IMR-90 (cell line): ENCODE measurements at places on chromosomes 1 and 21. TPM values are rescaled to one million over a fixed set of nuclear protein-coding genes. Genes with fewer than 3 reads are reported as not detected.

DNA sequence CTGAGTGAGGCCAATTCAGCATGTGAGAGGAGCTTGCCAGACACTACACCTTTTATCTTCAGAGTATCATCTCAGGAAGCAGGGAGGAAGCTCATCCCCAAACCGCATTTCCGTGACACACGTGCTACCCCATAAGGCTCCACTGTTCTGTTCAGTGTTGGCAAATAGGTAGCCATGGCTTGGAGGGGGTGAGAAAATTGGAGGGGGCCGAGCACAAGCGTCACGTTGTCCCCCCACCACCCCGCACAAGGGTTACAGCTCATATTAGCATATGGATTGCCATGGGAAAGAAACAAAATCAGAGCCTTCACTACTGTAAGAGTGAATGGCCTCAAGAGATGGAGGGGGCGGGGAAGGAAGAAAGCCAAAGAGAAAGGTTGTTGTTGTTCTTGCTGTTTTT, 46.7 kb downstream of the OLIG1 start:
- no peak for DNase-seq

DNA sequence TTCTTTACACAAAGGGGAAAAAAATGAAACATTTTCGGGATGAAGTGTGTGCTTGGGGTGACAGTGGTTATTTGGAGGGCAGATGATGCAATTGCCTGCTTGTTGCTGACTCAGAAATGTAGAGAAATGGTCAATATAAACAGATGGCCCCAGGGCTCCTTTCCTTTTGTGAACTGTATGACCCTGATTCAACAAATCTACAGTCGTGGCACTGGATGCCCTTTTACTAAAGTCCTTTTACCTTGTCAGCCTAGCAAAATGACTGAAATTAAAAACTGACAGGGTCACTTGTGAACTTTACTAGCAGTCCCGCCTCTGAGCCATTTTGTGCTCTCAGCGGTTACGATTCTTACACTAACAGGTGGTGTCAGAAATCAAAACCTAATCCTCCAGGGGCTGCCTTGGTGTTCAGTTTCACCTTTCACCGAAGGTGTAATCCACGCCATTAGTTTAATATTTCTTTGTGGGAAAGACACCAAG, 49.8 kb downstream of the GREM2 start:
- DNase-seq, result peak; percentile 74

- no peak for DNase-seq
These were observed 58.4 kb downstream of the GDAP2 start for GRCh38 chr1:117871013-117871412.

DNA sequence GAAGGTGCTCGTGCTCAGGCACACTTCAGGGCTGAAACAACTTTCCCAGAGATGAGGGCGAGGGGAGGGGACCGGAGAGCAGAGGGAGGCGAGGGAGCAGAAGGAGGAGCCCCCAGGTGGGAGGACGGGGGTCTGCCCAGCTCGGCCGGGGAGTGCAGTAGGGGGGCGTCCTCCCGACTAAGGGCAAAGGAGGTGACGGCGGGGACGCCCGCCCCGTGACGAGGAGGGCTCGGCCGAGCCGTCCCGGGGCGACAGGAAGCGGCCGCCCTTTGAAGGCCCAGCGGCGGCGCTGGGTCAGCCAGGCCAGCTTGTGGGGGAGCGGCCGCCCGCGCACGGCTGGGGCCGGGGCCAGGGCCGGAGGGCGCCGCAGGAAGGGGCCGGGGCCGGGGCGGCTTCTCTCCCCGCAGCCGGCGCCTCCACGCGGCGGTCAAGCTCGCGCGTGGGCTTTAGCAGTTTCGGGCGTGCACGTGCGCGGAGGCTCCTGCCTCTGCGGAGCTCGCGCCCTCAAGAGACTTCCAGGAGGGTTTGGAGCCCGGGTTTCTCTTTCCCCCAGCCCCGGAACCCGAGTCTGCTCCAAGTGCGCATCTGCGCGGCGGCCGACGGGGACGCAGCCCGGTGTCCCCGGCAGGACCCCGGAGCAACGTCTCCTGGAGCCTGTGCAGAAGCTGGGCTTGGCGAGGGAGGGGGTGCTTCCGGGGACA, 100.8 kb upstream of the SLC45A1 start:
- no peak for DNase-seq

DNA sequence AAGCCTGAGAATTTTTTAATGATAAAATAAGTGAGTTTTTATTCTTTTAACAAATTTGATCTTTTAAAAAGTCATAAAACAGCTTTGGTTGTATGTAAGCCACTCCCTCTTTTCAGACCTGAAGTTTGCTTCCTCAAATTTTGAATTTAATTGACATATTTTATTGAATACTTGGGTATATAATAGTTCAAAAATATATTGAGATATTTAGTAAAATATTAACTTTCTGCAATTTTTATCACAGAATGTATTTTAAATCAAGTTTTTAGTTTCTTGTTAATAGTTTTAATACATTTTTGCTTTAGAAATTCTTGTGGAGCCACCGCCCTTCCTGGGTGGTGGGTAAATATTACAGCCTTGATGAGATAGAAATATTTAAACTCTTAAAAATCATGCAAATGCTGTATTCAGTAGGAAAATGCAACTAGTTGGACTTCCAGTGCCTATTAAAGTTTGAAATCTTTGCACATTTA, 867 bp downstream of the PTPRC start:
- no peak for DNase-seq

DNA sequence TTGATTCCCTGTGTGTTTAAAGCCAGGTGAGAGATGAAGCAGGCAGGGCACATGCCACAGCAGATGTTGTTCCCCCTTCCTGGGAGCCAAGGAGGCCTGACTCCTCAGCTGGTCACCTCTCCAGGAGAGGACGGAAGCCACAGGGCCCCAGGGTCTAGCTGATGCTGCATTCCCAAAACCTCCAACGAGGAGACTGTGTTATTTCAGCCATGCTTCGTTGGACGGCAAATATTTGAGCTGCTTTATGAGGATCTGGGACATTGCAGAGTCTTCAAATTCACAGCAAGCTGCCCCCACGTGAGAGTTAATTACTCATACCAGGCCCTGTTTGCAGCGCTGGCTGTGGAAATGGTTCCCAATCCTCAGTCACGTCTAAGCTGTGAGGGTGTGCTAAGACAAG, 85.3 kb downstream of the CDC7 start:
- DNase-seq, result no peak

DNA sequence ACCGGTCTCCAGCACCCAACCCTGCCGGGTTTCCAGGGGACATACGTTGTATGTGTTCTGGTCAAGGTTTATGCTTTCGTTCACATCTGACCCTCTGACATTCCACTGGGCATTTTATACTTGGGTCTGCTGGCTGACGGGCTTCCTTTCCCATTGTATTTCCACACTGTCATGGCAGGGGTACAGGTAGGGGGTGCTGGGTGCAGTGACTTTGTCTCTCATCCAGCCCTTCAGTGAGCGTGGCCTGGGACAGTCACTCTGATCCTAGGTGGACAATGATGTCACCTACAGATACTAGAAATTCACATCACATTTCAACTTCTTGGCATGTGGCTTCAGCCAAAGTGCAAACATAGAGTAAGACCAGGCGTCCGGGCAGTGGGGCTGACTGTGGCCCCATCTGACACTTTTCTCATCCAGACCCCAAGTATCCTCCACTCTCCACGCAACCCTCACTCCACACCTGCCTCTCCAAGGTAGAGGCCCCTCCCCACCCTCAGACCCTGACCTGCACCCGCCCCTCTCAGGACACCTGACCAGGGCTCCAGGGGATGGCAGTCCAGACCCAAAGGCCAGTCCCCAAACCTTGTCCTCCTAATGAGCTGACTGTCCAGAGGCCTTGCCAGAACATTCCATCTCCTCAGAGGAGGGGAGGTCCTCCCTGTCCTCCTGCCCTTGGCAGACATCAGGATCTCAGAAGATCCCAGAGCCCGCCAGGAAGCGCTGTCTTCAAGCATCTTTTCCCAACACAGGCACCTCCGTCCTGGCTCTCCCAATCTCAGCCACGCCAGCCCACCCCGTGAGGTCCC, 743 bp upstream of the KRTAP10-10 start:
- DNase-seq, result no peak

The LCE6A gene
- total RNA-seq, result not detected in 2 replicates

The TRIM58 gene
- 0.54 and 1.1 TPM in 2 replicates for total RNA-seq

The SERPINC1 gene
- not detected in 2 replicates for total RNA-seq
